ENCODE measurements at places on chromosomes 1 and 21.

- DNase-seq, result no peak
These were observed 12.0 kb upstream of the SLC9A1 start for GRCh38 chr1:27166929-27167328.

DNA sequence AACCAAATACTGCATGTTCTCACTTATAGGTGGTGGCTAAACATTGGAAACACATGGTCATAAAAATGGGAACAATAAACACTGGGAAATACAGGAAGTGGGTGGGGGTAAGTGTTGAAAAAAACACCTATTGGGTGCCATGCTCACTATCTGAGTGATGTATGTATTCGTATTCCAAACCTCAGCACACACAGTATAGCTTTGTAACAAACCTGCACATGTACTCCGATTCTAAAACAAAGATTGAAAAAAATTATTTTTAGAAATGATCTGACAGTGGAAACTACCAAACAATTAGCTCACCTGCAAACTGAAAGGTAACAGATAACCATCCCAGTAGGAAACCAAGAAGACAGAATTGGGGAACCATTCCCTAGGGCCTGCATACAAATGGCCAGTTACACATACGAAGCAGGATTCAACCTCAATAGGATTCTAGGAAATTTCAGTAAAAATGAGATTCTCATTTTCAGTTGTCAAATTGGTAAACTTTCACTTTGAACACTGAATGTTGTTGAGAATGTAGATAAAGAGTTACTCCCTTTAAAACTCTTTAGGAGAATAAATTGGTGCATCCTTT lies 88.1 kb upstream of the LRRC8D start:
- no peak for DNase-seq

DNA sequence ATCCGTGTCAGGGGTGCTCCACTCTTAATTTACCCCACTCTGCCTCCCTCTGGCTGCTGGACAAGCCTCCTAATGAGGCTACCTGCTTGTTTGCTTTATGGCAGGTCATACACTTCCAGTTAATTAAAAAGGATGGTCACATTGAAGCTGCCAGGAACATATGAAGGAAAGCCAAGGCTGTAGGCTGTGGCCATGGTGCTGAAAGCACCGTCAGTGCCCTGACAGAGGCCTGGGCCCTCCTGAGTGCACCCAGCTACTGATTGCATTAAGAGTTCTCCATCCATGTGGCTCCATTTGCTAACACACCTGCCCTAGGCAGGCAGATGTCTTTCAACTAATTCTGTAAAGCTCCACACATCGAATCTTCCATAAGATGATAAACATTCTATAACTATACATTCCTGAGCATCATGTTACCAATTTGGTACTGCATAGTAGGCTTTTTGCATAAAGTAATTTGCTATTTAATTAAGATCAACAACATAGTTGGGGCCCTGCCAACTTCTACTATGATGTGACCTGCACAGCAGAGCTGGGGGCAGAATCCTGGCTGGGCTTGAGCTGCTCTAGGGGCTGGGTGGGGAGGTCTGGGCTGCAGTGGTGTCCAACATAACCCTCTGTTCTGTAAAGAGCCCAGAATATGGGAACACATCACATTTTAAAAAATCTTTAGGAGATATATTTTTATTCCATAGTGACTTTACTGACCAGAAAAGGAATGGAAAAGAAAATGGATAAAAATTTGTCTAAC lies 224.8 kb downstream of the SIPA1L2 start:
- DNase-seq, result no peak

GRCh38 chr1:101217148-101217547 lies 19.7 kb upstream of the S1PR1 start:
- DNase-seq, result no peak

DNA sequence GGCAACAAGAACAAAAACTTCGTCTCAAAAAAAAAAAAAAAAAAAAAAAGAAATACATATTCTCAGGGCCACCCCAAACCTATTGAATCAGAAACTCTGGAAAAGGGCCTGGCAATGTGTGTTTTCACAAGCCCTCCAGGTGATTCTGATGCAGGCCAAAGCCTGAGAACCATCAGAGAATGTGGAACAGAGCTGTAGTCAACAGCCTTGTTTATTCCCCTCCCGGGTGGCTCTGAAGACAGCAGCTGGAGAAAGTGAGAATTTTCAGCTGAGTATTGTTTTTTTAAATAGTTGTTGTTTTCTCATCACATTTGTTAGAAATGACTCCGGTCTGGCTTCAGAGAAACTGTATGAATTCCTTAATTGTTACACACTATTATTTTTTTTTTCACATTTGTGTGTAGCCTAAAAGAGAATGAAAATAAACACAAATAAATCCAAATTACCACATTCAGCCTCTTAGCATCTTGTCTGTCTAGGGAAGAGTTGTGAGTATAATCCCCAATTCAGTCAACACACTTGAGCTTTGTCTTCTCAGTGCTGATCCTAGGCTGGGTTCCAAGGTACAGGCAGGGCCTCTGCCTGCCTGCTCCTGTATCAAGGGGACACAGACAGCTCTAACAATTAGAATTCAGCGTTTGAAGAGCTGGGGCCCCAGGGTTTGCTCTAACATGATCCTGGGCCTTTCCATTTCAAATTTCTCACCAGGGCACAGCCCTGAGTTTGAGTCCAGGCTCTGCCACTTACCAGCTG lies 6.6 kb upstream of the AZIN2 start:
- no peak for DNase-seq

DNA sequence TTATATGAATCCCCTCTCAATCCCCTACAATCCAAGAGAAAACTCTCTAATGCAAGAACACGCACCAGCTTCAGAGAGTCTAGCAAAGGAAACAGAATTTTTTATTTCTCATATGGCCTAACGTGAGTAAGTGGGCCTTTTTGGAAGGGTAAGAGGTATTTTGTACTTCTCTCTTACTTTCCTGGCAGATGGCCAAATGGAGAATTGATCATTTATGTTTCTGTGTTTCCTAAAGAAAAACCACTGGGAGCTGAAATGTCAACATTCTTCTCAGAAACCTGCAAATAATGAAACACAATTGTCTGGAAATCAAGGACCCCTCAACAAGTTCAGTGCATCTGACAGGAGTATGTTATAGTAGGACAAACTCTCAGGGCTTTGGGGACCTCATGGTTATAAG lies 176.4 kb upstream of the C8B start:
- no peak for DNase-seq

- DNase-seq, result no peak
These were observed 72.2 kb downstream of the AGPAT3 start for GRCh38 chr21:43937051-43937832.

- DNase-seq, result no peak
These were observed 16.1 kb downstream of the PRRC2C start for GRCh38 chr1:171501305-171502024.

DNA sequence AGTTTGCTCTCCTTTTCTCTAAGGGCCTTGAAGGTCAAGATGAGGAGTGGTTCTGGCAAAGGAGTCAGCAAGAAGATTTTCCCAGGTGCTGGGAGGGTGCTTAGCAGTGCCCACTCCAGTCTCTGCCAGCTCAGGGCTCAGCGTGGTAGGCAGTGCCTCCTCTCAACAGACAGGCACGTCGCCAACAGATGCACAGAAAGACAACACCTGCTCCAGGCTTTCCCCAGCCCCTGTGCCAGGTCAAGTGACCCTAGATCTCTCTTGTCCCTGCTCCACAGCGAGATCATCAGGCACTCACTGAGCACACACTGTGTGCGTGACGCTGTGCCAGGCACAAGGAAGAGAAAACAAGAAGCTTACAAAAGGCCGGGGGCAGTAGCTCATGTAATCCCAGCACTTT lies 86.0 kb downstream of the CASZ1 start:
- DNase-seq, result no peak

DNA sequence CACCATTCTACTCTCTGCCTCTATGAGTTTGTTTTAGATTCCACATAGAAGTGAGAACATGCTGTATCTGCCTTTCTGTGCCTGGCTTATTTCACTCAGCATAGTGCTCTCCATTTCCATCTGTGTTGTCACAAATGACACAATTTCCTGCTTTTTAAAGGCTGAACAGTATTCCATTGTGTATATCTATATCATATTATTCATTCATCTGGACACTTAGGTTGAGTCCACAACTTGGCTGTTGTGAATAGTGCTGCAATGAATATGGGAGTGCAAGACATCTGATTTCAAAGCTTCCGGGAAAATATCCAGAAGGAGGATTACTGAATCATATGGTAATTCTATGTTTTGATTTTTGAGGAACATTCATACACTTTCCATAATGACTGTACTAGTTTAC lies 20.1 kb upstream of the DONSON start:
- DNase-seq, result no peak

GRCh38 chr1:236035681-236036101 lies 29.2 kb downstream of the NID1 start:
- no peak for DNase-seq

- DNase-seq, result no peak
These were observed 52.9 kb downstream of the ACBD3 start for GRCh38 chr1:226133504-226134123.

DNA sequence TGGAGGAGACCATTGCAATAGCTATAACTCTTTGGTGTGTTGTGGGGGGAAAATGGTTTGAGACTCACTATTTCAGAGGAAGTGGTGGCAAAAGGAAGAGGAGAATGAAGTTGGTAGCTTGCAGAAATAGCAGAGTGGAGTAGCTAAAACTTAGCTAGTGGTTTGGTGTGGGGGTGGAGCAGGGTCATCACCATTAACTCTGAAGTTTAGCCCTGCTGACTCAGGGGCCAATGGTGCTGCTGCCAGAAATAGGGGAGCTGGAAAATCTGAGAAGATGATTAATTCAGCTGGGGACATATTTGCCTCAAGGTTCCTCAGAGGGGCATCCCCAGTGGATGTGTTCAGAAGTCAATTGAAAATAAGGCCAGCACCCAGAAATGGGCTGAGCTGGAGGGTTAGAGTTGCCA lies 65.4 kb downstream of the RUNX1 start:
- peak; percentile 69 for DNase-seq

- no peak for DNase-seq
These were observed 115.6 kb upstream of the SLC45A1 start for GRCh38 chr1:8202182-8202905.

GRCh38 chr1:164233149-164233548 lies 325.8 kb upstream of the PBX1 start:
- DNase-seq, result no peak

DNA sequence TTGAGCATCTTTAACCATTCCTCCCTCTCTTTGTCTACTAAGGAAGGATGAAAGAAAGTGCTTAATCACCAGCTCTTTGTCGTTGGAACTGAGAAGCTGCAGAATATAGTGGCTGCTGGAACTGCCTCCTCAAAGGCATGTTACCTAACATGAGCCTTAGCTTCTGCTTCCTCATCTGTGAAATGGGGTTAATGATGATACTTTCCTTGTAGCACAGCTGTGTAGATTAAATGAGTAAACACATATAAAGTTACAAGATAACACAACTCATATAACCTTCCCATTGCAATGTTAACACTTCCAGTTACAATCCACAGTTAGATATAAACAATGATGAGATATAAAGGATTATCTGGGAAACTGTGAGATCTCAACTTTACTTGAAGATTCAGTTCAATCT lies 48.4 kb upstream of the ZNF326 start:
- no peak for DNase-seq

- no peak for DNase-seq
These were observed 17.1 kb downstream of the CHAF1B start for GRCh38 chr21:36402339-36402738.

DNA sequence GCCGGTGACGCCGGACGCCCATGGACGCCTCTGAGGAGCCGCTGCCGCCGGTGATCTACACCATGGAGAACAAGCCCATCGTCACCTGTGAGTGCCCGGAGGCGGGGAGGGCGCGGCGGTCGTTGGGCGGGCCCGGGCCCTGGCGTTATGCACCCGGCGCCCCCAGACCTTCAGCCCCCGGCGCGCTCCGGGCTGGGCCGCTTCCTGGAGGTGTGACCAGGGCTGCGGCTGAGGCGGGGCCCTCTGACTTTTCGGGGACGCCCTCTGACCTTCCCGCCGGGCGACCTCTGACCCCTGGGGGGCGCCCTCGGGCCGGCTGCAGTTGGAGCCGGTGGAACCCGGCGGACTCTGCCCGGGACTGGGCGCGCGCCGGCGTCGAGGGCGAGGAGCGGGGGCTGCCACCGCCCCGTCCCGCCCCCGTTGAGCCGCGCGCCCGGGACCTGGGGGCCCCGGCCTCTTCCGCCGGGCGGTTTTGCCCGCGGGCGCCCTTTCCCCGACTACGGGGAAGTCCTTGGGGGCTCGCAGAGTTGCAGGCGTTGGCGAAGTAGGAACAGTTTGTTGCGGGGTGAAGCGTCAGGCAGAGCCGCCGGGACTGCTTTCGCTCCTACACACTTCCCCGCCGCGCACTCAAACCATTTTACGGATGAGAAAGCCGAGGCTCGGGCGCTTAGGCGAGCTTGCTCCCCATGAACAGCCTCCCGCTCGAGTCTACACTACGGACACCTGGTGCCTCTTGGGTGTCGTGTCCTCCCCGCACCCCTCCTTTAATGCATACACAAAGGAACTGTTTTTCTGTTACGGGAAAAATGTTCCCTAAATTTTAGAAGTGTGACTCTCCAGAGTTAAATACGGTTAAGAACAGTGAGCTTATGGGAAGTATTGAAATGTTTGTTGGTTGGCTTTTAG lies 618 bp downstream of the TRAPPC10 start:
- DNase-seq, result peak; percentile 62

- DNase-seq, result no peak
These were observed 515.8 kb downstream of the SMYD3 start for GRCh38 chr1:245991266-245991665.

- peak; percentile 42 for DNase-seq
These were observed 6.0 kb upstream of the PIGC start for GRCh38 chr1:172449585-172450523.

DNA sequence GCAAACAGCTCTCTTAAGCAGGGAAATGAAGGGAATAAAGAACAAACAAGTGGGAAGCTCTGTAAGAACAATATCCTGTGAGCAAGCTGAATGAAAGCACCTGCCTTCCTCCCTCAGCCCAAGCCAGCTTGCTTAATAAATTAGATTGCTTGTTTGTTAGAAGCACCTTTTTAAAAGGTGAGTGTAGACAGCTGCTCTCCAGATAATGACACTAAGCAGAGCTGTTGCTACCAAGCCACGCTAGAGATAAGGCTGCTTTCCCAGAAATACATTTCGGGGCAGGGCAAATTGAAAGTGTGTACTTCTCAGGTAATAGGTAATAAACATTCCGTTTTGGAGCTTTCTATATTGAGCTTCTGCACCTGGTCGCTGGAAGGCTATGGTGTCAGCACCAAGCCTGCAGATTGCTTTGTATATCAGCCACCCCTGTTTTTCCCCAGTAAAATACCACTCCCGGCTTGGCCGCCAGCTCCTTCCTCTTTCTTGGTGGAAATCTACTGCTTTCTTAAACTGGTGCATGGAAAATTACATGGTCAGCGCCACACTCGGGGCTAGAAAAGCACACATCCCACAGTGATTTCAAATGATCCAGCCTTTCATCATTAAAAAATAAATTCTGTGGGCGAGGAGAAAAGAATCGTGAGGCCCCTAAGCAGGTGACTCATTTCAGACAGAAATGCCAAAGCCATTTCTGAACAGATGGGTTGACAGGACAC lies 151.3 kb downstream of the ETS2 start:
- no peak for DNase-seq

GRCh38 chr1:78291418-78291817 lies 199.4 kb upstream of the PTGFR start:
- DNase-seq, result no peak

- DNase-seq, result no peak
These were observed 49.6 kb upstream of the PSMG1 start for GRCh38 chr21:39232861-39233291.
